ENCODE measurements at places on chromosomes 6 and 20. TPM values are rescaled to one million over a fixed set of nuclear protein-coding genes. Genes with fewer than 3 reads are reported as not detected.
A peak's percentile ranks its signal among the peaks of the same experiment; 100 is the strongest.

GRCh38 chr6:35669451-35670045 is 19.2 kb downstream of the FKBP5 start:
- no peak for DNase-seq

The GCNT2 gene
- 27.4 TPM for total RNA-seq

The OXT gene
- not detected for total RNA-seq

DNA sequence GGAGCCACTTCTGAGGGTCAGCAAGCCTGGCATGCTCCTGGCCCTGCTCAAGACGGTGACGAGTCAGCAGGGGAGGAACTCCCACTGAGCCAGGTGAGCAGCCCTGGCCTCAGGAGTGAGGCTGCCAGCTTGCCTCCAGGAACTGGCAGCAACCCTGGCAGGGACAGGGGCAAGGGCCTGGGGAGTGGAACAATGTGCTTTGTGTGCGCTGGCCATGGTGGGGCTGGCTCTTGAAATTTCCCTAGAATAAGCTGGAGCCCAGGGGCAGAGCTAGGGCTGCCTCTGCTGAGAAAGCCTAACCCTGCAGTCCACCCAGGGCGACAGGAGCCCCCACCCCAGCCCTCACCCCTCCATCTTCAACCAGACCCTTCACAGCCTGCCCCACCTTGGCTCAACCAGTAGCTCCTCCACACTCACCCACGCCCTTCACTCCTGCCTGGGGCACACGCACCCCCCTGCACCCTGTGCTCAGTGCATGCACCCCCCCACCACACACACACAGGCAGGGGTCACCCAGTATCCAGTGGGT is 88.0 kb downstream of the MRPL14 start:
- DNase-seq, result peak; percentile 51

GRCh38 chr20:59105581-59105980 is 58.0 kb upstream of the ZNF831 start:
- DNase-seq, result no peak

DNA sequence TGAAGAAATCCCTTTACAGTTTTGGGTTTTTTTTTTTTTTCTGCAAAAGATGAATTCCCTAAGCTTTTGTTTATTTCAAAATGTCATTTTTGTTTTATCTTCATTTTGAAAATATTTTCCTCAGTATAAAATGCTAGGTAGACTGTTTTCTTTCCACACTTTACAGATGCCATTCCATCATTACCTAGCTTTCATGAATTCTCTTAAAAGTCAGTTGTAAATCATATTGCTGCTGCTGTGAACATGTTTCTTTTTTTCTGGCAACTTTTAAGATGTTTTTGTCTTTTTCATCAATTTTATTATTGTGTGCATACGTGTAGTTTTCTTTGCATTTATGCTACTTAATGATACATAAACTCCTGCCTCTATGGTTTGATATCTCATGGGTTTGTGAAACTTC is 168.3 kb downstream of the FAXC start:
- no peak for DNase-seq

- DNase-seq, result no peak
Observed at GRCh38 chr20:34420146-34420545, 57.1 kb downstream of the ITCH start.

GRCh38 chr6:56525974-56526789 is 116.5 kb downstream of the DST start:
- DNase-seq, result no peak

- no peak for DNase-seq
Observed at GRCh38 chr6:53066874-53067706, 1.9 kb downstream of the FBXO9 start.

All from upper lobe of right lung (tissue), 1 donor.